ENCODE measurements at places on chromosomes 7 and 10.

GRCh38 chr7:74231232-74231590, 21.4 kb downstream of the LAT2 start:
- peak; percentile 12 for DNase-seq

DNA sequence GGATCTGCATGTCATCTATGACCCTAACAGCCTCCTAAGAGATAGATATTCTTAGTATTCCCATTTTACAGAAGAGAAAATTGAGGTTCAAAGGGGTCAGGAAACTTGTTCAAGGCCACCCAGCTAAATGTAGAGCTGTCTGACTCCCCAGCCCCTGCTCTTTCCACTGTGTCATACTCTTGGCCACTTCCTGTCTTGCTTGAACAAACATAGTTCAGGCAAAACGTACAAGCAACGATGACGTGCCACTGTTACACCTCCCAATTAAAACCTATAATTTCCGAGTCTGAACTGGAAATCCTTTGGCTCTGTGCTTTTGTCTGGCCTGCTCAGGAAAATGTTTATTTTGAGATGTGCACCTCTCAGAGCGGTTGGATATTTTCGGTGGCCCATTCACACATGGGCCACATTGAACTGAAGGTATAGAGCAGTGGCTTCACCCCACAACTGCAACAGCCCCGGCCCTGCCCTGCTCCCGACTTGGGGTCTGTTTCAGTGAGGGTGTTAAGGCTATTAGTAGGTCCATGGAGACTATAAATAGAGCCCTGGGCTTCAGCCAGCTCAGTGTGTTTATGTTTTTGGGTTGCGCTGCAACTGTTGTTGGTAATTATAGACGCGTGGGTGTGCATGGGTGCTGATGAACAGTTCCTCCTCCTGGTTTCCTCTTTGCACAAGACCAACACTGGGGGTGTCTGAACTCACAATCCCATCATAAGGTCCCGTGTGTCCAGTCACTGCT, 172.3 kb upstream of the ADO start:
- DNase-seq, result no peak

DNA sequence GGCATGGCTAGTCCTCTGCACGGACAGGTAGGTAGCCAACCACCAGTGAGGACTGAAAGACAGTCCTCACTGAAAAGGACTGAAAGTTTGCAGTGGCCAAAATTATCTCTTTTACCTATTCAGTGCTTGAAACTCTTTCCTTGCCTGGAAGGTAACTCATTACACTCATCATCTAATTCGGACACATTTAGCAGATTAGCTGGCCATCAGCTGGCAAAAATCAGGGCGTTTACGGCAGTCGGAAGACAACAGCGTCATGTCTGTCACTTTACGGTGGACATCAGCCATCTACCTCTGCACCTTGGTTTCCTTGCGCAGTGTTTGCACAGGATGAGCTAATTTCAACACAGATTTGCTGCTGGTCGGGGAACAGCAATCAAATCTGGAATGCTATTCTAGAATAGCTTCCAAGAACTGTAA, 740 bp downstream of the ANXA7 start:
- DNase-seq, result peak; percentile 42

- DNase-seq, result no peak
These were observed 91.4 kb downstream of the SRPK2 start for GRCh38 chr7:105297309-105297708.

DNA sequence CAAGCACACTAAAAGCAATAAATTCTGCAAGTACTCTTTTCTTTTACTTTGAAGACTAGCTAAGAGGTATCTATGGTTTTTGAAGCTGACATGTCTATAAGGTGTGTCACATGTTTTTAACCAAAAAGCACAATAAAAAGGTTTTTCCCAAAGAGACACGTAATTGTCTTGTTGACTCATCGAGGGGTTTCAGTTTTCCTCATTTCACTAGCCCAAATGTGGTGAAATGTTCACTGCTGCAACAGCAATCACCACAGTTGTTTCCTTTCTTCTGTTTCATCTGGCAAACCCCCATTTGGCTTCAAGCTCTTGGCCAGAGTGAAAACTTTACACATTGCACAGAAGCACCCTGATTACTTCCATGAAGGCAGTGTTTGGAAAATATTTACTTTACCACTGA, 3.8 kb upstream of the HOXA4 start:
- no peak for DNase-seq

Data from H7 (cell line).